ENCODE measurements at places on chromosomes 5 and 9.

DNA sequence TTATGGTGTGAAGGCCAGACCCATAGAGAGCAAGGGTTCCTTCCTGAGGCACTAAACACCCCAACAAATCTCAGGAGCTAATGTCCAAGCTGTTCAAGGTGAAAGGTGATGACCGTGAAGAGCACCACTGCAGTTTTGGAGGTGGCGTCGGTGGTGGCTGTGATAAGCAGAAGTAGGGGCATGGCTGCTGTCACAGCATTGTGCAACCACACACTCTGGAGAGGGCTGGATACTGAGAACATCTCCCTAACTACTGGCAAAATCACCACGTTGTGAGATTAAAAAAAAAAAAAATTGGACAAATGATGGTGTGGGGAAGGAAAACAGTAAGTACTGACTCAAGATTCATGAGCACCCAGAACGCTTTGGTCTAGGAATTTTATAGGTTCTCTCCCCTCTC is 156.5 kb downstream of the PJA2 start:
- no peak for DNase-seq

DNA sequence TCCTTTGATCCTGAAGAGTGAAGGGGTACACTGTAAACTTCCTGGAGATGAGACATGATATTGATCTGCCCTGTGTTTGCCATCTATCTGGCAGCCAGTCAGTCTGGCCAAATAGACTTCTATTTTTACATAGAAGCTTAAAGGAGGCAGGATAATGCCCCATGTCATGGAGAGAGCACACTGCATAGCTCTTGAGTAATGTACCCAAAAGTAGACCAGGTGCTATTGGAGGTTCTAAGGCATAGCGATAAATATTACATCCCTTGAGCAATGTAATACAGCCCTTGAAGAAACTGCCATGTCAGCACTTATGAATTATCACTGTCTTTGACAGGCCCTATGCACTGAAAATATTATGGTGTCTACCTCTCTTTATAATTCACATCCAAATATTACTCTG is 131.8 kb downstream of the GHR start:
- no peak for DNase-seq

DNA sequence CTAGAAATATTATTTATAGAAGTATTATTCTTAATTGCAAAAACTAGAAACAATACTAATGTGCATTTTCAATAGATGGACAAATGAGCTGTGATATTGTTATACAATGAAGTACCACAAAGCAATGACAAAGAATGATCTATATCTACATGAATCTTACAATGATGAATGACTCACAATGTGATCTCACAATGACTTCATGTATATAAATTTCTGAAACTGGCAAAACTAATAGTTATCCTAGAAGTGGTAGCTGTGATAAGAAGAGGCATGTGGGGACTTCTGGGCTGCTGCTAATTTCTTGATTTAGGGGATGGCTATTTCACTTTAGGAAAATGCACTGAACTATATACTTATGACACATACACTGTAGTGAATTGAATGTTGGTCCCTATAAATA is 396.0 kb upstream of the ZNF608 start:
- no peak for DNase-seq

DNA sequence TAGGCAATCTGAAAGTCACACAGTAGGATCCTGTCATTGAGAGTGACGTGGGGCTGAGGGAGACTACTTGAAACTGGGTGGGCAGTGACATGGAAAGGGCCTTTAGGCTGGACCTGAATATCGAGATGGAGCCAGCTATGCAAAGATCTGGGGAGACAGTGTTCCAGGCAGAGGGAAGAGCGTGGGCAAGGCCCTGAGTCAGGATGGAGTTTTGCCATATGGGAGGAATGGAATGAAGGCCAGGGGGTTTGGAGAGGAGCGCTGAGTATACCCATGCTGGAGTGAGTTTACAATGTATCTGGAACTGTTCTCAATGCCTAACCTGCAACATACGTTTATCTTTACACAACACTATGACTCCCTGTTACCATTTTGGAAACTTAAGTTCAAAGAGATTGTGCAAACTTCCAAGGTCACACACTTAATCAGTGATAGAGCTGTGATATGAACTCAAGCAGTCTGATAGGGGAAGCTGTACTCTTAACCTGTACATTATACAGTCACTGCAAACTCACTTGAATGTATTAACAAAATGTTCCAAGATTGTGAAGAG is 33.5 kb downstream of the INSYN2B start:
- no peak for DNase-seq

- DNase-seq = no peak
These were observed 30.5 kb upstream of the EEIG1 start for GRCh38 chr9:128011071-128011817.

DNA sequence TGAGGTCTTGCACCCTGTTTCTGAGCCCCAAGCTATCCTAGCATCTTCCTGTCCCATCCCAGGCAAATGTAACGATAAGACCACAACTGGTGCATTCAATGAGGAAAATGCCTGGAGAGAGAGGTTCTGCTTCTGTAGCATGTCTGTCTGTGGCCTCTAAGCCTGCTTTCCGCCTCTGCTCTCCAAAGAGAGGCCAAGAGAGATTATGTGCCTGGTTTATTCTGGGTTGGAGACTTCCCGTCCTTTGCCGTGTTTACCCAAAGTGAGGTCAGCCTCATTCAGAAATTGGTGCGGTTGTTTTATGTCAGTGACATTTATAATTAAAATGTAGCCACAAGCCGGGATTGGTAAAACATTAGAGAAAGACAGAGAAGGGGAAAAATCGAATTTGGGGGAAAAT is 77.8 kb downstream of the FGF1 start:
- no peak for DNase-seq

DNA sequence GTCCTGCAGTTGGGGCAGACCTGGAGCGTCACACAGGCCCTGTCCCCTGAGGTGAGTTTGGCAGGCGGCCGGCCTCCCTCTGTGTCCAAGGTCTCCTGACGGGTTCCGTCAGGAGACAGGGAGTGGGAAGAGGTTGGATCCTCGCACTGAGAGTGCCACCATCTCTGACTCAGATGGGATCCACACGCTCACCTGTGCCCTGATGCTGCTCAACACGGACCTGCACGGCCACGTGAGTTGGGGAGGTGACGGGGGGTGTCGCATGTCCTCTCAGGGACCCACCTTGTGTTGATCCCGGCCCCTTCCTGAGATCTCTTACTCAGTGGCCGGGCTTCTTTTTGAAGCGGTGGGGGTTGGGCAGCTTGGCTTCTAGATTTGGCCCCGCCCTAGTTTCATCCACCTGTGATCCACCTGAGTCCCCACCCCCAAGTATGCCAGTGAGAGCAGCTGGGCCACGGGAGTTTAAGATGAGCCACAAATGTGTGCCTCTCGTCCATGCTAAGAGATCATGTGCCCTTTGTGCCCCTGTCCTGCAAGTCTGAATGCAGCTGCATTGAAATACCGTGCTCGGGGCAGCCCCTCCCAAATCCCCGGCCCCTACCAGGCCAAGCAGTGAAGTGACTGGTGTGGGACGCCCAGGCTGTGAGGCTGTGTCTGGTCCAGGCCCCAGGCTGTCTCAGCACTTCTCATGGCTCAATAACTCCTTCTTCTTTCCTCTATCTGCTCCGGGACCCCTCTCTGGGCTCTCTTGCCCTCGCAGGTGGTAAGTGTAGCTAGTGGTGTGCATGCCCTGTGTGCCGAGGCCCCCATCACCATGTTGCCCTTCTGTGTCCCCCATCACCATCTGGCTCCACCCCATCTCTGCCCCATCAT is 27.2 kb downstream of the PSD2 start:
- no peak for DNase-seq

- no peak for DNase-seq
These were observed 25.2 kb downstream of the SKP2 start for GRCh38 chr5:36177154-36177553.

- DNase-seq = no peak
These were observed 21.8 kb downstream of the IRF1 start for GRCh38 chr5:132468656-132469379.

- peak; percentile 68 for DNase-seq
These were observed 35.8 kb upstream of the LCP2 start for GRCh38 chr5:170333161-170333910.

- no peak for DNase-seq
These were observed 1.6 kb upstream of the SEMA6A start for GRCh38 chr5:116576053-116576713.

GRCh38 chr5:168890816-168891812 is 311.9 kb upstream of the PANK3 start:
- no peak for DNase-seq

DNA sequence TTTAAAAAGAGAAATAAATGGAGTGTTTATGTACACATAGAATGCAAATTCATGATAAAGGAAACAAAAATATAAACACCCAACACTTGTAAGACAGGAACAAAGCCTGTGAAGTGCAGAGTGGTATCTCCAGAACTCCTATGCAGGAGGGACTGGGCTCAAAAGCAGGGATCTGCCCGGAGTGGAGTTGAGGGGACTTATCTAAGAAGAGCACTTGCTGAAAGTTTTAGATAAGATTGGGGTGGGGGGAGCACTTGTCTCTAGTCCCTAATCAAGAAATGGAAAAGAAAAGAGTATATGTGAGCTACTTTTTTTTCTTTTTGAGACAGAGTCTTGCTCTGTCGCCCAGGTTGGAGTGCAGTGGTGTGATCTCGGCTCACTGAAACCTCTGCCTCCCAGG is 840.4 kb downstream of the MAT2B start:
- no peak for DNase-seq

- no peak for DNase-seq
These were observed 126.4 kb downstream of the LRRC70 start for GRCh38 chr5:62705022-62705421.

GRCh38 chr9:133006731-133007352 is 24.0 kb upstream of the GTF3C5 start:
- DNase-seq = no peak

GRCh38 chr9:89223396-89223977 is 44.9 kb upstream of the SHC3 start:
- DNase-seq = no peak

GRCh38 chr5:149005077-149005892 is 57.6 kb downstream of the SH3TC2 start:
- DNase-seq = no peak

- no peak for DNase-seq
These were observed 72.2 kb upstream of the SPTLC1 start for GRCh38 chr9:92187390-92187789.

DNA sequence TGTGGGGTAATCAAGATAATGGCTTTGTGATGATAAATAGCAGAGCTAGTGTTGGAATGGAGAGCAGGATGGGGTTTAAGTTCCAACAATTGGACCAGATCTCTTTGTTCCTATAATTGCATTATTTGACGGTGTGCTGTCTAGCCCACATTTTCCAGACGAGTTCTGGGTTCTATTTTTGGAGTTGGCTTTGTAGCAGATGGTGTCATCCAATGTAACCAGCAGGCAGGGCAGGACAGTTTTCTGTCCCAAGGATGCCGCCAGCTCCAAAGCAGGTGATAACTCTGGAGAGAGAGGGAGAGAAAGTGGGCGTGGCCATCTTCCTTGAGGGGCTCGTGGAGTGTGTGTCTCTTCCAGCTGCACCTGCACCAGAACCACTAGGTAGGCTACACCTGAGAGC is 251.3 kb downstream of the KIF4B start:
- no peak for DNase-seq

Data from stimulated activated naive CD4-positive, alpha-beta T cell treated with Interleukin-2 at 50 U/mL for 16 hours (primary cell).